Suprapubic skin (tissue), 4 donors: ENCODE measurements at places on chromosomes 12 and 14.

DNA sequence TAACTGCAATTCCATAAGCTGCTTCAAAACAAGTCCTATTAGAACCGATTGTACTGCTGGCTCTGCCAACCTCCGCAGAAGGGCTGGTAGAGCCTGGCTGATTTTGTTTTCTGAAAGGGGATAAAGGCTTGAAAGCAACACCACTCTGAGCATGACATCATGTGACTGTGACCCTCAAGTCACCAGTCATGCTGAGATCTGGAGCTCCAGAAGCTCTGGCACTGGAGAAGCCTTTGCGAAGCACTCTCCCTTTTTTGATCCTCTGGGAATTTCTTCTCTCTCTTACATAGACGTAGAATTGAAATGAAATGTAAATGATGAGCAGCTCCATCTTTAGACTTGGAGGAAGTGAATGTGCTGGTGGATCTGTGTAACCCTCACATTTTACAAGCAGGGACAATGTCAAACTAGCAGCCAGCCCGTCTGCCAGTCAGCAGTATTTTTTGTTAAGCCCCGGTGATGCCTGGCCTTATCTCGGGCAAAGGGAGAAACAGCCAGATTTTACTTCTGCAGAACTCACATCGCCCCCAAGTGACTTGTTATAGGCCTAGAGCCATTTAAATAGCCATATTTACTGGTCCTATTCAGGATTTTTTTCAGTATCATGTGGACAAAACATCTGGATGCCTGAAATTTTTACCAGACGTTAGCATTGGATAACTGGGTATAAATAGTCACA is 112.1 kb upstream of the NPAS3 start:
- DNase-seq, result no peak

GRCh38 chr12:115857160-115857920 is 420.2 kb downstream of the MED13L start:
- no peak for DNase-seq

DNA sequence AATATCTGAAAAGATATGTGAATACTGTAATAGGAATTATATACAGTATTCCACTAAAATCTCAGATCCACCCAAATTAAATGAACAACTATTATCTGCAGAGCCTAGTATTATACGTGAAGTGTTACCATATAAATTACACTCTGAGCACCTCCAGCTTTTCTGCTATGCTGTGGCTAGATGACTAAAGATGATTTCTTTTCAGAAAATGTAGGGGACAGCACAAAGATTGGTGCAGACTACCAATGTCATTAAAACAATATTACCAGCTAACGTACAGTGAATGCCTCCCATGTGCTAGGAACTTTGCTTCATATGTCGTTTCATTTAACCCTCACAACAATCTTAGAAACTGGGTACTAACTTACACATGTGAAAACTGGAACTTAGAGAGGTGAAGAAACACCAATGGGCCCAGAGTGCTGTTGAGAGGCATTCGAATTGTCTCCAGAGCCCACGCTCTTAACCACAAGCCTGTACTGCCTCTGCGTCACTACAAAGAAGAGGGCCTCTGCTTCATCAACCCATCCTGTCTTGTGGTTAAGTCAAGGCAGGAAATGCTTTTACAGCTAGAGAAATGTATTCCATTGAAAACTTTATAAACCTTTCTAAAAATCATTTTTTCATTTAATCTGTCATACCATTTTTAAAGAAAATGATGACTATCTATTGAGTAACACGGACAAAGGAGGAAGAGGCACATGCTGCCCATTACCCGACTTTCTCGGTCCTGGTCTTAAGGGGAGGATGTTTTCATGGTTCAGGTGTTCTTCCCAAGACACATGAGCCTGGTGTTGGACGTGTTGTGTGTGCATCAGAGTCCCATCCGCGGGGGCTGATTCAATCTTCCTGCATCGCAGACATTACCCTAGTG is 1.3 kb downstream of the GPR65 start:
- no peak for DNase-seq

GRCh38 chr12:2637371-2637770 is 157.4 kb upstream of the FKBP4 start:
- no peak for DNase-seq

- DNase-seq, result no peak
Observed at GRCh38 chr14:68559949-68560348, 232.9 kb downstream of the ZFP36L1 start.

DNA sequence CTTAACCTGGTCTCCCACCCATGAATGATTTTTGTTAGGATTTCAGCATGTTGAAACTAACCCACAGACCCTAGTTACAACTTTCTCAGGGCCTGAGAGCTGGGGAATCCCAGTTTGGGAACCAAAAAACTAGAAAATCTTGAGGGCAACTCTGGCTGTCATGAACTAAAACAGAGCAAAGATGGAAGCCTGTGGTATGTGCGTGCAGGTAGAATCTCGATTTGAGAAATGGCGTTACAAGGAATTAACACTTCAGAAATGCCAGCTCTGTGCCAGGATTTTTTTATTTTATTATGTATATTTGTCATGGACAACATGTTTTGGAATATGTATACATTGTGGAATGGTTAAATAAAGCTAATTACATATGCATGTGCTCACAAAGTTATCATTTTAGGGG is 36.4 kb upstream of the BCL2L14 start:
- DNase-seq, result no peak

GRCh38 chr14:50559990-50560930 is at the start of gene ATL1:
TSS of gene ATL1 (plus strand) at chr14:50560145. CDS start at chr14:50560266, 121 bp downstream.
- DNase-seq, result peak; percentile 90

DNA sequence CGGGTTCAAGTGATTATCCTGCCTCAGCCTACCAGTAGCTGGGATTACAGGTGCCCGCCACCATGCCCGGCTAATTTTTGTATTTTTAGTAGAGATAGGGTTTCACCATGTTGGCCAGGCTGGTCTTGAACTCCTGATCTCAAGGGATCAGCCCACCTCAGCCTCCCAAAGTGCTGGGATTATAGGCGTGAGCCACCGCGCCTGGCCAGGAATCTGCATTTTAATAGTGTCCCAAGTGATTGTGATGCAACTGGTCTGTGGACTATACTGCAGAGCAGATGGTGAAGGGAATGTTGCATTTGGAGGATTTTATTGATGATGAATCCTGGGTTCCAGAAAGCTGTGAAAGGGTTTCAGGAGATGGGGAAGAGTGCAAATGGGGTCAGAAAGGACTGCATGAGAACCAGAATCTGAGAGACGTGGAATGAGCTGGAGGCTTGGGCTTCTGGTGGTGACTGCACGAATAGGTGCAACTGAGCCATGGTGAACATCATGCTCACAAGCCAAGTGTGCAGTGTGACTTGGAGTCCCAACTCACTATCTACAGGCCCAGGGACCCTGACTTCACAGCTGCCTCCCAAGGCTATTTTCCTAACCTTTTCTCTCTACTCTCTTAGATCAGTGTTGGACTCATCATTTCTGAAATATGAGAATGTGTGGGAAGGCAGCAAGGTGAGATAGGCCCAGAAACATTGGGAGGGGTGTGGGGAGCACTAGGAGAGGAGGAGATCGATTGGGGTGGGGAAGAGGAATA is 4.5 kb downstream of the RPS26 start:
- no peak for DNase-seq

- DNase-seq, result no peak
Observed at GRCh38 chr12:117498256-117498655, 136.8 kb upstream of the NOS1 start.

GRCh38 chr12:116591855-116592637 is 32.9 kb downstream of the MAP1LC3B2 start:
- peak; percentile 79 for DNase-seq

- no peak for DNase-seq
Observed at GRCh38 chr14:53982546-53982945, 25.9 kb upstream of the BMP4 start.

DNA sequence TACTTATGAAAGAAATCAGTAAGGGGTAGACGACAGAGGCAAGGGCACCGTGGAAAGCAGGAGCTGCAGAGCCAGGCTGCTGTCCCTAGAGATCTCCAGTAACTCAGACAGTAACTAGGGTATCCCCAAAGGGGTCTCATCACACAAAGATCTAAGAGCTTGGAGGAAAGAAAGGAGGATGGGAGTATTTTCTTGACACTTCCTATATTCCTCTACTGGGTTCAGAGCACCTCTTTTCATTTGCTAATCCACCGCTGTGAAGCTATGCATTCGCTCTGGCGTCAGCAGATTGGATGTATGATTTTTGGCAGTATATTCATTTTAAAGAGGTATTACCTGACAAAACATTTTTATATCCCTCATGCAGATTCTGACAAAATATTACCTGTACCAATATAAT is 12.6 kb downstream of the USP44 start:
- no peak for DNase-seq

DNA sequence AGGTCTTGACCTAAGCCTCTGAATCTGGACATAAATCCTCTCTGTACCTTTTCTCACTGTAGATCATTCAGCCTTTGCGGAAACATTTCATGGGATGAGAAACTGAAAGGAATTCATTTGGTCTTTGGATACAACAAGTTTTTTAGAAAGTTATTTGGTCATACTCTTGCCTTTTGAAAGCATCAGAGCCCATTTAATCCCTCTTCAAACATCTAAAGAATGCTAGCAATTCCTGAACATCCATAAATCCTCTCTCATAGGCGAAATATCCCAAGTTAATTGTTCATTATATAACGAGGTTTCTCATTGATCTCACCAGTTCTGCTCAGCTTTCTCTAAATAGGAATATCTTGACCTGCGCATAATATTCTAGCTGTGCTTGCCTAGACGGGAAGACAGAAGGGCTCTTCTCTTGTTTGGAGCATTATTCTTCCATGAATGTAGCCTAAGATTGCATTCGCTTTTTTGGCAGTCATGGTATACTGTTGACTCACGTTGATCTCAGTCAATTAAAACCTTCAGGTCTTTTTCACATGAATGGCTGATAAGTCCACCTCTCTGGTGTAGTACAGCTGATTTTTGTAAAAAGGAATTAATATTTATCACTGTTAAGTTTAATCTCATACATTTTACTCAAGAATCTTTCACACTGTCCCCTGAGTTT is 24.1 kb downstream of the NTN4 start:
- DNase-seq, result no peak

GRCh38 chr14:78567343-78567742 is 397.2 kb downstream of the NRXN3 start:
- DNase-seq, result no peak

GRCh38 chr12:30329281-30329680 is 366.4 kb downstream of the IPO8 start:
- no peak for DNase-seq

GRCh38 chr12:84920331-84920730 is 7.7 kb upstream of the SLC6A15 start:
- DNase-seq, result no peak

DNA sequence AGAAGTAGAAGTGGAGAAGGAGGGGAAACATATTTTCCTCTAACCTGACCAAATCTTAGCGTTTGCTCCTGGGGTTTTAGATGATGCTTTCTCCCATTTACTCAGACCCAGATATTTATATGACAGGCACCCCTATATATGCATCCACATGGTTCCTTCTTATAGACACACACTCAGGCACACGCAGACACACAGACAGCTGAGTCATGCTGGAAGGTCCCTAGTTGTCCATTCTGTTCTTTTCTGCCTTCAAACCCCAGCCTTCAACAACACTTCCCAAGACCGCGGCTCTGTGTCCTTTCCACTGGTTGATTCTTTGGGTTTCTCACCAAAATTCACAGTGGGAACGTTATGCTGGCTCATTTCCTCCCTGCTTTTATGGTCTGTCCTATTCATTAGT is 52.1 kb downstream of the HSPB8 start:
- DNase-seq, result no peak

DNA sequence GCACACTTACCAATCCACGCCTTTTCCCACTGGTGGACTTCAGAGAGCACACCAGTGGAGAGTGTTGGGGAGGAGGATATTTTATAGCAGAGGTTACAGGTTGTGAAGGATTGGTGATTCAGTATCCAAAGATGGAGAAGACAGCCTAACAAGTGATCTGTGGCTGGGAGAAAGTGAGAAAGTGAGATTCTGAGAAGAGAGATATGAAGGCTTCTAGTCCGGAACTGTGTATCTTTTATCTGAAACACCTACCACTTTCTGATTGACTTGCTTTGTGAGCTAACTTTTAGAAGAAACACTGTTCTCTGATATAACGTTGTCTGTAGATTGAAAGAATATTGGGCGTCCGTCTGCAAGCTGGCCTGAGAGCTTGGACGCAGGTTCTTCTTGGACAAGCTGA is 24.0 kb downstream of the DYNC1H1 start:
- DNase-seq, result no peak

GRCh38 chr14:27427796-27428195 is 830.0 kb upstream of the NOVA1 start:
- DNase-seq, result no peak

GRCh38 chr12:51392556-51393237 is 1.5 kb upstream of the GALNT6 start:
- DNase-seq, result peak; percentile 69

DNA sequence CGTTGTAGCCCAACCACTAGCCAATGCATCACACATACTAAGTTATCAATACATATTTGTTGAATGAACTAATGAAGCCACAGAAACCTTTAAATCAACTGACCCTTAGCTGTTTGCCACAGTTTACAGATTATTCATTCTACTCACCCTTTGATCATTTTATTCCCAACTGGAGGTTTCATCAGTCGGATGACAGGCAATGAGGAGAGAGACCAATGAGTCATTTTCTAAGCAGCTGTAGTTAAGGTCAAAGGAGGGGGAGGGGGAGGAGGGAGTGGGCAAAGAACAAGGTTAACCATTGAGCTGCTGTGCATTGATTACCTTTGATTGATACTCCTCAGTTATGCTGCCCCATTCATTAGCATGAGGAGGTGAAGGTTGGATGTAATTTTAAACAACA is 469.5 kb downstream of the VRK1 start:
- DNase-seq, result no peak

DNA sequence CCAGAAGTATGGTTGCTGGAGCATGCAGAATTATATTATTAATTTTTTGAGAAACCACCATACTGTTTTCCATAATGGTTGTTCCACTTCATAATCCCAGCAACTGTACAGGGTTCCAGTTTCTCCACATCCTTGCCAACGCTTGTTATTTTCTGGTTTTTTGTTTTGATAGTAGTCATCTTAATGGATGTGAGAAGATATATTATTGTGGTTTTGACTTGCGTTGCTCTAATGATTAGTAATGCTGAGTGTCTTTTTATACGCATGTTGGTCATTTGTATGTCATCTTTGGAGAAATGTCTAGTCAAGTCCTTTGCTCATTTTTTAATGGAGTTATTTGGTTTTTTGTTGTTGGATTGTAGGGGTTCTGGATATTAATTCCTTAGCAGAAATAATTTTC is 58.1 kb downstream of the DAAM1 start:
- DNase-seq, result no peak

DNA sequence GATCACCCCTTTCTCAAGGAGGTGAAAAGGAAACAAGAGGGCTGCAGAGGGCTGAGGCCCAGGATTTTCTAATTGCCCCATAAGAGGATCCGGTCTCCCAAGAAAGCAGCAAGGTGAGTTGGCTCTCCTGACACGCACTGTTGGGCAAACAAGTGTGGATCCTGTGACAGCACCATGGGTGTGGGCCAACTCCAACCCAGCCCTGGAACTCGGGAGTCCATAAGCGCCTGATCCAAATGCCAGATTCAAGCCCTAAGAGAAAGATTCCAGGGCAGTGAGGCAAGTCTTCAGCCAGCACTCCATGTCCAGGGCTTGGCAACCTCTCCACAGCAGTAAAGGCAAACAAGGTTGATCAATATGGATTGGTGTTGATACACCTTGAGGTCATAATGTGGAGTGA is 33.1 kb downstream of the KCNA5 start:
- no peak for DNase-seq

- no peak for DNase-seq
Observed at GRCh38 chr12:11071414-11071813, 9.3 kb upstream of the TAS2R46 start.

GRCh38 chr12:130111965-130112496 is 50.2 kb upstream of the FZD10 start:
- DNase-seq, result no peak
